ENCODE measurements at places on chromosomes 13 and 19. TPM values are rescaled to one million over a fixed set of nuclear protein-coding genes. Genes with fewer than 3 reads are reported as not detected.

STOML3 gene
- total RNA-seq: 0.21 TPM

HRC gene
- total RNA-seq: not detected

SHISA2 gene
- total RNA-seq: 367 TPM

DNA sequence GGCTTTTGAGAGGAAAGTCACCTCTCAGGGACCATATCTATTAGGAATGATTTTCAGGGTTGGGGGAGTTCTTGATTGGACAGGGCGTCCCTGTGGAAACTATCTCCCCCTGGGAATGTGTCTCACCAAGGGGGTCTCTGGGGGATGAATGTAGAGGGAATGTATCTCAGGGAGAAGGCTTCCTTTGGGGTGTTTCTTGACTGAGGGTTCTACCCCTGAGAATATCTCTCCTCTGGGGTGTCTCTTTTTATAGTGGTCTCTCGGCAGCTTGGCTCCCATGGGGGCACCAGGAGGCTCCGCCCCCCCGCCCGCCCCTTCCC is 1.0 kb downstream of the RTBDN start:
- peak overlapping the region; percentile 78 for H3K4me3 ChIP-seq
- no peak overlapping the region for H3K27ac ChIP-seq
- DNase-seq: no peak

- H3K27me3 ChIP-seq: no peaks in the 10 kb centered on the region
- no peak overlapping the region for H3K4me3 ChIP-seq
- H3K36me3 ChIP-seq: no peaks in the 10 kb centered on the region
- DNase-seq: no peak
- H3K4me1 ChIP-seq: peaks cover 16% of the 10 kb centered on the region
Measured at GRCh38 chr19:58382997-58383603, 2.3 kb upstream of the ZNF837 start.

GRCh38 chr13:75647126-75647784 is 11.1 kb downstream of the LMO7 start:
- no peaks in the 10 kb centered on the region for H3K27me3 ChIP-seq
- no peak for DNase-seq

DNA sequence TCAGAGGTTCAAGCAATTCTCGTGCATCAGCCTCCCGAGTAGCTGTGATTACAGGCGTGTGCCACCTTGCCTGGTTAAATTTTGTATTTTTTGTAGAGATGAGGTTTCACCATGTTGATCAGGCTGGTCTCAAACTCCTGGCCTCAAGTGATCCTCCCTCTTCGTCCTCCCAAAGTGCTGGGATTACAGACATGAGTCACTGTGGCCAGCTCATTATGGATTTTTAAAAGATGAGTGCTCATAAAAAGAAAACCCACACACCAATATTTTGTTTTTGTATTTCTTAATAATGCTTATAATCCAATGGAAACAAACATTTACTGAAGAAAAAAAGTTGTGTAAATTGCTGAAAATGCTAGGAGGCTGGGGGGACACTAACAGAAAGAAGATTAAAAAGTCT is 5.0 kb upstream of the MICU2 start:
- no peak overlapping the region for H3K27ac ChIP-seq
- peaks cover 27% of the 10 kb centered on the region for H3K27me3 ChIP-seq
- DNase-seq: no peak
- H3K36me3 ChIP-seq: no peaks in the 10 kb centered on the region
- no peak overlapping the region for H3K4me3 ChIP-seq
